Memory B cell (primary cell): ENCODE measurements at places on chromosomes 11 and 22.

- no peak for DNase-seq
These were observed 957.6 kb upstream of the CCDC90B start for GRCh38 chr11:84243629-84244263.

- no peak for DNase-seq
These were observed 41.6 kb downstream of the MRGPRX2 start for GRCh38 chr11:19018901-19019300.

DNA sequence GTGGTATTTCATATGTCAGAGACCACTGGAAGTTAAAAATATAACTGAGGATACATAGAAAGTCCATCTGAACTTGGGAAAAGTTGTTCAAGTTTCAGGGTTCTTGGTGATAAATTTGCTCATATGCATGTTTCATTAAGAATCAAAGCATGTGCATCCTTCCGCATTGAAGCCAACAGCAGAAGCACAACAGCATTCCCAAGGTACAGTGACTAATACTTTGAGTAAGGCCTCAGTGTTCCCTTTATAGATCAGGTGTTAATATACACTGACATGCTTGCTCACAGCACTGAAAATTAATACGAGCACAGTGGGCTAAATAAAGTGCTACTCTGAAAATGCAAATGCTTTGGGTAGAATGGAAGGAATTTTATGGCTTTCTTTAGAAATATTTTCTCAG is 691.1 kb downstream of the METTL15 start:
- no peak for DNase-seq

- no peak for DNase-seq
These were observed 6.2 kb downstream of the MS4A10 start for GRCh38 chr11:60791153-60791933.

GRCh38 chr22:40368016-40368415 is 2.4 kb upstream of the SGSM3 start:
- DNase-seq = no peak

- no peak for DNase-seq
These were observed 392.9 kb downstream of the INSC start for GRCh38 chr11:15507592-15507991.

- no peak for DNase-seq
These were observed 11.9 kb downstream of the TTLL1 start for GRCh38 chr22:43077121-43077877.

GRCh38 chr11:132894606-132895005 is 637.7 kb downstream of the OPCML start:
- DNase-seq = no peak

DNA sequence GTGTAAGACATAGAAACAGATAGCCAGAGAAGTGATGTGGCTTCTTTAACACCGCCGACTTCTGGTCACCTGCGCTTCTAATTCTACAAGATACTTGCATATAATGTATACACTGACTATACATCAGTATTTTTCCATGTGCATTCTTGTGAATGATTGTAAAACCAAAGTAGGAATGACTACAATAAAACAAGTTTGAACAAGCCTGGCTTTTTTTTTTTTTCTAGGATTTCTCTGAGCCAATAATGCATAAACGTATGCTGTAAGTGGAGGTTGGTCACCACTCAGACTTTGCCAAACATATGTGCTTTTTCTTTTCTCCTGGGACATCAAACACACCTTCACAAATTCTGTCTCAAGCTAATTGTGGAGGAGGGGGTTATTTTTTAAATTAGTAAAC is 237.8 kb upstream of the KIRREL3 start:
- no peak for DNase-seq

DNA sequence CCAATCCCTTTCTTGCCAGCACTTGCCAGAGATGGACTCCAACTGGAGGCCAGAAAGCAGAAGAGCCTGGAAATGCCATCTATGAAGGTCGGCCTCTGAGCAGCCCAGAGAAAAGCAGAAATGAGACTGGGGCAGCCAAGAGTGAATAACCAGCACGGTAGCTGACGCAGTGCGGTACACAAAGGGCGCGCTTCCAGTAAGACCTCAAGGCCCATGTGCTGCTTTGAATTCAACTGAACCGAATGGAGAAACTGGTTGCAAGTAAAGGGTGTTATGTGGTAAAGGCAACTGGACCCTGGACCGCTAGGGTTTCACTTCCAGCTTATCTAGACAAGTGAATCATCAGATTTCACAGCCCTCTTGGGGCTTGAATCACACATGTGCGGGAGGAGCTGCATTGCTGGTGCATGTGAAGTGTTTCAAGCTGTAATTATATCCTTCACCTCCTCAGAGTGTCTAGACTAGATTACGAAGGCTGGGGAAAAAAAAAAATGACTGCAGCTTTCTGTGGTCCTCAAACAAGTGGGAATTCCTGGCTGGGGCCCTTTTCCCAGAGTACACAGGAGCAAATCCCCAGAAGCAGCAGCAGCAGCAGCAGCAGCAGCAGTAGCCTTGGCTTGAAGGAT is 128.9 kb downstream of the CCDC34 start:
- DNase-seq = peak; percentile 26

DNA sequence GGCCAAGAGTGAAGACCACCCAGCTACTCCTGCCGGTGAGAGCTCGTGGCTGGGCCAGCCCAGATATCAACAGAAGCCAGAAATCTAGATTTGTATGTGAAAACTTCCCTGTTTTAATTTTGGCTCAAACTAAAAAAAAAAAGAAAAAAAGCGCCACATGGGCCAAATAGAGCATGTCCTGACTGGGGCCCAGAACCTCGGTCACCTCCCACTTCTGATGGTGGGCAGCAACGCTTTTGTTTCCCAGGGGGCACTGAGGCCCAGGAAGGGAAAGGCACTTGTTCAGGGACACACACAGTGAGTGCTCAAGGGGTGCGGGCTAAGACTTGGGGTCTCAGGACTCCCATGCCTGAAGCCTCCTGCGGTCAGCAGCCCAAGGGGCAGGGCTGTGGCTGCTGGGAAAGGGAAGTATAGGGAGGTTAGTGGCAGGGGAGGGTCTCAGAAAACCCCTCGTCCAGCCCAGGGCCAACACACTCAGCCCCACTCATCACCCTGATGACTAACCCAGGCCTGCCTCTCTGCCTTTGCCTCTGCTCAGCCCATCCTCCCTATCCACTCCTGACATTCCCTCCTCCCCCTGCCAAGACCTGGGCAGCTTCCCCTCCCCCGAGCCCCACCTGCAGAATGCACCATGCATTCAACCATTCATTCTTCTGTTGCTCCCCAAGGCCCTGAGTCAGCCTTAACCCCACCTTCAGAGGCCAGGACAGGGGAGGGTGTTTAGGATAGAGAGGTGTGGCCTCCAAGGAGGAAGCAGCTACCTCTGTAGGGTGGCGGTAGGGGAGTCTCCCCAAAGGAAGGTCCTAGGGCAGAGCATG is 30.0 kb upstream of the TCF20 start:
- peak; percentile 58 for DNase-seq

- DNase-seq = no peak
These were observed 69.9 kb upstream of the RTL6 start for GRCh38 chr22:44567846-44568493.

GRCh38 chr22:29116397-29117123 is 43.7 kb downstream of the KREMEN1 start:
- DNase-seq = no peak

- no peak for DNase-seq
These were observed 2.9 kb upstream of the AKIP1 start for GRCh38 chr11:8908099-8908498.

GRCh38 chr11:68014157-68014946 is 4.2 kb downstream of the ALDH3B1 start:
- DNase-seq = no peak

DNA sequence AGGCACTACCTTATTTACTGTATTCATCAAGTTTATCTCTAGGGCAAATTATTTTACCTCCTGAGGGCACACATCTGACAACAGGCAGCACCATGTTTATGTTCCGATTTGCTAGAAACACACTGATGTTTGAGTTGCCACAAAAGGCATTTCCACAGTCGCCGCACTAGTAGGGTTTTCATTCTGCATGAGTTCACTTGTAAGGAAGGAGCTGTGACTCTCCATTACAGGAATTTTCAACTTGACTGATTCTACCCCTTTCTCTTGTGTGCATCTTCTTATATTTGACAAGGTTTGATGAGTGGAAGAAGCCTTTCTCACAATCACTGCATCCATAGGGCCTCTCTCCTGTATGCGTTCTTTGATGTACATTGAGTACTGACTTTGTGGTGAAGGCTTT is 455.9 kb upstream of the CNTN5 start:
- no peak for DNase-seq

DNA sequence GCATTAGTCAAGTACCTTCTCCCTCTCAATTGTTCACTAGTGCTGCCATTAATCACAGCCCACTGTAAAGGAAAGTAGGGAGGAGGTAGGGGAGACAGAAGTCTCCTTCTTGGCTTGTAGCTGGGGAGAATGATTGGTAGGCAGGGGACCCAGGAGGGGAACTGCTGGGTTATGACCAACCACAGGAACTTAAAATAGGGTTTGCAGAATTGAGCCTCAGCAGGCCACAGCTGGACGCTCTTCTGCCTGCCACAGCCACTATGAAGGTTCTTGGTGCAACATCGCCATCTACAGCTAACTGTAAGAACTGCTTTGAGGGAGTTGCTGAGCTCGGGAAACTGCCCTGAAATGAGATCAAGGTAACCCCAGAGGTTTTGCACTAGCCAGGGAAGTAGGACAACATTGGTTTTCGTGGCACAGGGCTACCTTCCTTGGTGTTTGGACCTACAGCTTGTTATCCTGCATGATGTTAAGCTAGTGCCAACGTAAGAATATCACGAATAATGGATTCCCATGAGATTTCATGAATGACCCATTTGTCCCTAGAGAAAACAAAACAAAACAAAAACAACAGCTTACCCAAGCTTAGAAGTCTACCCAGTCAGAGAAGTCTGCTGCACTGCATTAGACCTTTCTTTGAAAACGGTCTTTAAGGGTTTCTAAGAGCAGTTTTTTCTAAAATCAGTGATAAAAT is 787.1 kb upstream of the API5 start:
- no peak for DNase-seq

- DNase-seq = no peak
These were observed 14.4 kb downstream of the SCN3B start for GRCh38 chr11:123640029-123640428.

DNA sequence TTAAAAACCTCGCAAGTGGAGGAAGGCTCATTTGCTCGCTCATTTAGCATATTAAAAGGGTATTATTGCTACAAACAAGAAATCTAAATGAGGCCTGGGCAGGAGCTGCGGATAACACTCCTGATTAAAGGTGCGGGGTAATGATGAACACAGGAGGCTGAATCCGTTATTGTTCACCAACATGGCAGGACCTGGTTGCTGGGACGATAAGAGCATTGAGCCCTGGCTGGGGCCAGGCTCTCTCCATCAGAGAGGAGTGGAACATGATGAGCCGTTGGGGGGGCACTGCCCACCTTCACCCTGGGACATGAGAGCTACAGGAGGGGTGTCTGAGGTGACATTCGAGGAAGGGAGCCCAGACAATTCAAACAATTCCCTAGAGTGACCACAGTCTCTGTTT is 211.7 kb downstream of the NXPE2 start:
- DNase-seq = no peak

GRCh38 chr22:19997561-19998231 is 18.9 kb downstream of the ARVCF start:
- no peak for DNase-seq

GRCh38 chr11:60175860-60176275 is 7.0 kb downstream of the MS4A6A start:
- no peak for DNase-seq
